G401 (cell line): ENCODE measurements at places on chromosomes 2 and 18. TPM values are rescaled to one million over a fixed set of nuclear protein-coding genes. Genes with fewer than 3 reads are reported as not detected.
A peak's percentile ranks its signal among the peaks of the same experiment; 100 is the strongest.

TOGARAM2 gene
- total RNA-seq = 2.7 and 3.2 TPM in 2 replicates

GKN2 gene
- not detected in 2 replicates for total RNA-seq

LIMS4 gene
- total RNA-seq = not detected in 2 replicates

VWC2L gene
- not detected in 2 replicates for total RNA-seq

CHRND gene
- not detected in 2 replicates for total RNA-seq

IL18RAP gene
- total RNA-seq = not detected in 2 replicates

BIN1 gene
- 11.1 and 14.2 TPM in 2 replicates for total RNA-seq

KCNS3 gene
- not detected in 2 replicates for total RNA-seq

CD8A gene
- total RNA-seq = 0.14 and 0.86 TPM in 2 replicates

REG1B gene
- total RNA-seq = not detected in 2 replicates

CHN1 gene
- 0.34 TPM in 1 of 2 replicates, not detected in the other for total RNA-seq

PCARE gene
- not detected in 2 replicates for total RNA-seq

FAM136A gene
- 95.8 and 102 TPM in 2 replicates for total RNA-seq

EN1 gene
- total RNA-seq = not detected in 2 replicates

- no peak for DNase-seq
These were observed 59.0 kb upstream of the ZBTB7C start for GRCh38 chr18:48468151-48468550.

DNA sequence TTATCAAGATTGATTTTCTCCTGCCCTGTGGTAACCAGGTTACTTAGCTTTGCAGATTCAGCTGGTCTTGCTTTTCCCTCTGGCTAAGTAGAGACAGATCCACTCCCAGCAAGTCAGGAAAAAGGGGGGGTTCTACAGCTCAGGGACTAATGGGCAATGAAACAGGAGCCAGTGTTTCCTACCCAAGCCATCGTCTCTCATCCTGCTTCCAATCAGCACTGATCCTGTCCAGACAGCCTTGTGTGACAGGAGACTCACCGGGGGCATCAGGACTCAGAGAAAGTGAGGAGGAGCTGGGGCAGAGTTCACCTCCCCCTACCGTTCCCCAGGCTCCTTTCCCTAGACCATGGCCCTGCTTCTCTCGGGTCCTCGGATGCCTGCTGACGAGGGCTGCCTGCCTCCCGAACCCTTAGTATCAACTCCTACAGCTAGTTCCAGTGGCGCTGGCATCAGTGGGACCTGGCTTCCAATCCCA, 307.6 kb downstream of the ALK start:
- no peak for DNase-seq

- no peak for DNase-seq
These were observed 27.3 kb downstream of the ZAP70 start for GRCh38 chr2:97740590-97741182.

- DNase-seq = no peak
These were observed 25.9 kb upstream of the DNER start for GRCh38 chr2:229740279-229740678.

DNA sequence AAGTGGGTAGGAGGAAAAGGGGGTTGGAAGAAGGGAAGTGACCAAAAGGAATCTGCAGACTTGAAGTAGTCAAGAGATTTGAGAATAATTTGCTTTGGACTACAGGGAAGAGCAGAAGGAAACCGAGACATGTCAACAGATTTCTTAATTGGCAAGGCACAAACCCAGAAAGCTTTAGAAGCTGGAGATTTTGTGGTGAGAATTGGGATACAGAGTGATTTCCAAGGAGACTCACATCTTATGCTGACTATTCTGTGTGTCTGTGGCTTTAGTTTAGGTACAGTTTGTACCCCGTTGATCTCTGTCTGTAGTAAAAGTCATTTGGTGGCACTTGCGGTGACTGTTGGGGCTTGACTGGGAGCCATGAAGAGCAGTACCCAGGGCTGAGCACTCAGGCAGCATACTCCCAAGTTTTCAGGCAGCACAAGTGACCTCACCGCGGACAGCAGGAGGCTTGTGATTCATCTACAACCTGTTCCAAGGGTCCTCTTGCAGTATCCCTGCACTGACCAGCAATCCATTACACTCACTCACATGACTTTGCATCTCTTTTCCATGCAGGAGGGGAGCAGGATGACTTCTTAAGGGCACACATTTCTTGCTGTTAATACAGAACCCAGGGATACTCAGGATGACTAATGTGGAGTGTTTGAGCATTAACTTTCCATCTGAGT, 97.1 kb upstream of the TNP1 start:
- no peak for DNase-seq

DNA sequence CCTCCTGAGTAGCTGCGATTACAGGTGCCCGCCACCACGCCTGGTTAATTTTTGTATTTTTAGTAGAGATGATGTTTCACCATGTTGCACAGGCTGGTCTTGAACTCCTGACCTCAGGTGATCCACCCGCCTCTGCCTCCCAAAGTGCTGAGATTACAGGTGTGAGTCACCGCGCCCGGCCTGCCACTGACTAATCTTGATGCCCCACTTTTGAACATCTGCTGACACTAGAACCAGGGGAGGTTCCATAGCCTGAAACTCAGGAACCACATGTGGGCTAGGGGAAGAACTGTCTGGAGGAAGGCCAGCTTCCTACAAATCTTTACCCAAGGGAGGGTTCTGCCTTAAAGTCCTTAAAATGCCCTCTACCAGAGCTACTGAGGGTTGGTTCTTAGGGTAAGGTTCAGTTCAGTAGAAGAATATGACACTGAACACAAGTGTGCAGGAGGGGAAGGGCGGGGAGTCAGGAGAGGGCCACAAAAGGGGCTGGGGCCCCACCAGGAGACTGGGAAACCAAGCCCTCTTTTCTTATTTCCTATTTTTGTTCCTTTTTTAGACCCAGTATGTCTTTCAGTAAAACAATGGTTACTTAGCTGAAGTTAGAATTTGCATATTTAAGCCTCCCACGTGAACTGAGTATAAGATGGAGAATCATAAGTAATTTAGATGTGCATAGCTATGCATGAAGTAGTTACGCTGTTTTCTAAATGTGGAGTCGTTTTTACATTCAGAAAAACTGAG, 6.3 kb upstream of the RAB31 start:
- DNase-seq = no peak

- no peak for DNase-seq
These were observed 4.9 kb downstream of the DES start for GRCh38 chr2:219422952-219423534.

DNA sequence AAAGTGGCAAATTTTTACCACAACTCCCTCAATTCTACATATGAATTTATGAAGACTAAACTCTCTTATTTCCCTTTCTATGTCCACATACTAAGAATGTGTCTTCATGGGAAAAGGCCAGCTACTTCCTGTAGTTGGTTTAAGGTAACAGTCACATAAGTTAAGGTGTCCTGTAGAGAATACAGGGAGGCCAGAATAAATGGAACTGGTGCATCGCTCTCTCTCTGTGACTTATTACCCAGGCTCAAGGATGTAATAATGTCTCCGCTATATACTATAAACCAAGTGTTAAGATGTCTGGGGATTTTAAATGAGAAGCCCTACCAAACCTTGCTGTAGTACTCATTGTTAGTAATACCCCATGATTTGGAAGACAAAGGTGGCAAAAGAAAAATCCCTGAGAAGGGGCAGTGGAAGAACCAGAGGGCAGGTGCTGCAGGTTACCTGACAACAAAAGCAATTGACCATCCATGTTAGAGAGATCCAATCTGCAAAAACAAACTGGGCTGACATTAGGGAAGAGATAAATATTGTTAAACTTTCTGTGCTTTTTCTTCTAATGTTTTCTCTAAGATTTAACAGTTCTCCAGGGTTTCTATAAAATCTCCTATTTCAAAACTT, 372.8 kb downstream of the TMX3 start:
- no peak for DNase-seq

DNA sequence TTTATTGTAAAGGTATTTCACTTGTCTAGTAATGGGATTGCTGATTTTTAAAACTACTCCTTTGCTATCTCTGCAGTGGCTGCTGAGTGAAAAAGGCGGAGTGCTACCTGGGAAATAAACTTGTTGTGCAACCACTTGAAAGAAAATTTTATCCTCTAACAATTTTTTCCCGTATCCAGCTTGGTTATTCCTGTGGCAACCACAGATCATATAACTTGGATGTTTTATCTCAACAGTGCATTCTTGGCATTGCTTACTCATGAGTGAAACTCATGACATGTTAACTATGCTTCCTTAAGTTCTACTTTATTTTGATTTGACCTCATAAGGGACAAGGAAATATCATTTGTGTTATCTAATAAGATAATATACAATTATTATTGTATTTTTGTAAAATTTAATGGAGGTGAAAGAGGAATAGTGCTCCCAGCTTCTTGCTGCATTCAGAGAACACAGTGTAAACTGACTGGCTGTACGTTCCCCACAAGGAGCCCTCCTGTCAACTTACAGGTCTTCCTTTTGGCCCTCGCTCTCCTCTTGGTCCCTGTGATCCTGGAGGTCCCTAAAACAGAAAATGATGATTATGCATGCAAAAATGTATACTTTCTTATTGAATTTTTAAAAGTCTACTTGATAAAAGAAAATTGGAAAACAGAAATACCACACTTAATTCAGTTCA, 82.7 kb downstream of the COL5A2 start:
- no peak for DNase-seq

DNA sequence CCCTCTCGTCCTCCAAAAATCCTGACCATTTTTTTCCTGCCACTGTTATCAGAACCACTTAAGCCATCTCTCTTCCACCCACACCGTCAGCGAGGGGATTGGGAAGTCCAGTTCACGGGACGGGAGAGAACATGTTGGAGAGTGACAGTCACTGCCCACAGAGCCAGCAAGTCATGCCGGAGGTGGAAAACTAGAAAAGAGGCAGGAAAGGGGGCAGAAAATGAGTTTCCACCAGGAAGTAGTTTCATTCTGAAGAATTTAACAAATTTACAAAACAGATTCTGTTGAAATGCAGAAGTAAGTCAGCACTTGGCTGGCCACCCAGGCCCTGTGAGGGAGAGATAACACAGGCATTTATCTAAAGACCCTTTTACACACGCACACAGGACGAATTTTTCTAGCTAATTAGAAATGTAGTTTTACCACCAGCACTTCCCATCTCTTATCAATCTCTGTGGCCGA, 431.3 kb downstream of the TSN start:
- no peak for DNase-seq

GRCh38 chr2:234606896-234607295, 110.0 kb upstream of the ARL4C start:
- no peak for DNase-seq

DNA sequence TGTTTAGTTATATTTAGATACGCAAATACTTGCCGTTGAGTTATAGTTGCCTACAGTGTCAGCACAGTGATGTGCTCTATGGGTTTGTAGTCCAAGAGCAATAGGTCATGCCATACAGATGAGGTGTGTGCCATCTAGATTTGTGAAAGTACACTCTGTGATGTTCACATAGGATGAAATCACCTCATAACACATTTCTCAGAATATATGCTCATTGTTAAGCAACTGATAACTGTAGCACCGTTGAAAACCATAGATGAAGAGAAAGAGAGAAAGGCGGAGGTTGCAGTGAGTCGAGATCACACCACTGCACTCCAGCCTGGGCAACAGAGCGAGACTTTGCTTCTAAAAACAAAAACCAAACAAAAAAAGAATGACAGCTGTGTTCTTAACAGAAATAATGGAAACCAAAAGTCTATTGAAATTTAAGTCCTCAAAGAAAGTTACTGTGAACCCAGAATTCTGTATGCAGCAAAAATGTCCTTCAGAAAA, 9.5 kb downstream of the DGKD start:
- no peak for DNase-seq

- DNase-seq = no peak
These were observed 141.4 kb downstream of the BCL2 start for GRCh38 chr18:63177919-63178821.

GRCh38 chr2:84888401-84889276, 7.8 kb upstream of the TRABD2A start:
- no peak for DNase-seq

DNA sequence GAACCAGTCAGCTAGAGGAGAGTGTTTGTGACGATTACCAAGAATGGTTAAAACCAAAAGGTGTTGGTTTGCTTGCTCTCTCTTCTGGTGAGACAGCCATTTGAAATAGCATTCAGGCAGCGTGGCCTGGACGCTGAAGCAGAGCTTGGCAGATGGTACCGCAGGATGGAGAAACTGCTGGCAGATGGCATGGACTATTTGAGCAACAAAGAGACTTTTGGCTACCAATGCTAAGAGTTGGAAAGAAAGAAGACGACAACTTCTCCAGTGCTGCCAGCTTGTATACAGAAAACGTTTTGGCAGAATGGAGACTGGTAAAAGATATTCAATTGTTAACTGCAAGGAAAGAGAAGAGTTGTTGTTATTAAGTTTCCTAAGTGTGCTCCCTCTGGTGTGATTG, 315.0 kb downstream of the PARD3B start:
- peak; percentile 89 for DNase-seq

DNA sequence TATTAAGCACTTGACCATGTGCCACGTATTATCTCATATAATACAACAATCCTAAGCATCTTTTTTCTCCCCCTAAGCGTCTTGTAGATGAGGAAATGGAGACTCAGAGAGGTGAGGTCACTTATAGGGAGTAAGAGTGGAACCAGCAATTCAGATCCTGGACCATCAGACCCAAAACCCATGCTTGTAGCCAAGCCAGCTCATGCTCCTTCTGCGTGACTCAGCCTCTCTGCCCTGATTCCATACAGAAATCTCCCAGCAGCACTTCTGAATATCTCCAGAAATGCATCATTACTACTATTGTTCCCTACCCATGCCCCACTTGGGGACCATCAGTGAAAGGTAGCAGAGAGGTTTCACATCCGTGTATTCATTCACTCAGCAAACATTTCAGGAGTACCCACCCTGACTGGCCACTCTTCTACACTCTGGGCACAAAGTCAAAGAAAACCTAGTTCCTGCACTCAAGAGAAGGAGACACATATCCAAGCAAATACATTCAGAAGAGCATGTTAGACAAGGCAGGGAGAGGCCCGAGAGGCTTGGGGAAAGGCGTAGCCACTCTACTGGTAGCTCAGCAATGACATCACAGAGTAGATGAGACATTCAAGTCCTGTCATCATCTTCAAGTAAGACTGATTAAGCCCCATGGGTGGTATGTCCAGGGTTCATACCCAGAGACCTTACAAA, 141.9 kb downstream of the MTCL1 start:
- DNase-seq = no peak

GRCh38 chr2:12515871-12516270, 200.9 kb upstream of the TRIB2 start:
- DNase-seq = no peak

GRCh38 chr2:54233832-54234649, 22.0 kb downstream of the TSPYL6 start:
- no peak for DNase-seq
